ENCODE measurements at places on chromosomes 2 and 18. TPM values are rescaled to one million over a fixed set of nuclear protein-coding genes. Genes with fewer than 3 reads are reported as not detected.

Gene LAMA3
- 7.1 TPM for total RNA-seq

Gene C2orf72
- total RNA-seq: 2.1 TPM

Gene ACMSD
- not detected for total RNA-seq

Gene CDH7
- total RNA-seq: not detected

Gene TUBA3E
- not detected for total RNA-seq

Gene NEUROD1
- not detected for total RNA-seq

Gene ANKRD23
- 3.0 TPM for total RNA-seq

Gene STAT4
- 21.4 TPM for total RNA-seq

Gene TMEM17
- 3.4 TPM for total RNA-seq

Gene ERFE
- total RNA-seq: 3.7 TPM
